Hematopoietic multipotent progenitor cell treated with erythropoietin and hydrocortisone succinate and interleukin-3 and kit ligand, for 17 days (in vitro differentiated cells): ENCODE measurements at places on chromosomes 13 and 19.

- no peak for DNase-seq
These were observed 89.4 kb downstream of the PCCA start for GRCh38 chr13:100178309-100178708.

GRCh38 chr19:30159636-30160035 is 212.5 kb upstream of the ZNF536 start:
- no peak for DNase-seq

DNA sequence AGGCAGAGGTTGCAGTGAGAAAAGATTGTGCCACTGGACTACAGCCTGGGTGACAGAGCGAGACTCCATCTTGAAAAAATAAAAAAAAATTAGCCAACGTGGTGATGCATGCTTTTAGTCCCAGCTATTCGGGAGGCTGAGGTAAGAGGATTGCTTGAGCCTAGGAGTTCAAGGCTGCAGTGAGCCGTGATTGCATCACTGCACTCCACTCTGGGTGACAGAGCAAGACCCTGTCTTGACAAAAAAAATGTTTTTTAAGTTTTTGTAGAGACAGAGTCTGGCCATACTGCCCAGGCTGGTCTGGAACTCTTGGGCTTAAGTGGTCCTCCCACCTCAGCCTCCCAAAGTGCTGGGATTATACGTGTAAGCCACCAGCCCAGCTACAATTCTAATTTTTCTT is 22.4 kb upstream of the LSM14A start:
- DNase-seq, result no peak

GRCh38 chr19:53873773-53874605 is 6.3 kb downstream of the MYADM start:
- DNase-seq, result no peak

DNA sequence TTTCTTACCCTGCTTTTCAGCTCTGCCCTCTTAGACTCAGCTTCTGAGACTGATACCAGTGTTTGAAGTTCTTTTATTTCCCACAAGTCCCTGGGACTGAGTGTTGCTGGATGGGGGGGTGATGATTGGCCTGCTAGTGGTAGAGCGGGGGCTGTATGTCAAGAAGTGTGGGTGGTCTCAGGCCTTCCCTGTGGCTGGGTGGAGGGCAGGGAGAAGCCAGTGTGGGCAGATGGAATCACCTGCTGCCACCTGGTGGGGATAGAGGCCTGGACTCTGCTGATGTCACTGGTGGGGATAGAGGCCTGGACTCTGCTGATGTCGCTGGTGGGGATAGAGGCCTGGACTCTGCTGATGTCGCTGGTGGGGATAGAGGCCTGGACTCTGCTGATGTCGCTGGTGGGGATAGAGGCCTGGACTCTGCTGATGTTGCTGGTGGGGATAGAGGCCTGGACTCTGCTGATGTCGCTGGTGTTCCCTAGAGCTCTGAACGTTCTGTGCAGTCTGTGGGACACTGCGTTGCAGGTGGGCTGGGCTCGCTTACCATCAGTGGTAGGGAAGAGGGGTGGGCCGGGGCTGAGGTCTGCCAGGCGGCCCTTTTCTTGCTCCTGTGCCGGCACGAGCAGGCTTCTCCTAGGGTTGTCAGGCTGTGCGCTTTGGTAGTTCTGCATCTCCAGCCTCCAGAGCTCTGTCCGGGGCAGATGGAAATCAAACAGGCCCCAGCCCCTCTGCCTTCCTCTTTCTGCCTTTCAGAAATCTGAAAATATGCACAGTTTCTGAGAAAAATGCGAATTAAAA is 101.3 kb downstream of the ARHGEF7 start:
- DNase-seq, result no peak
